T-helper 2 cell treated with Interferon-gamma antibody and Interleukin-4, amounts not matched to agents 100 ng/mL and 5 ng/mL, for 36 hours (primary cell): ENCODE measurements at places on chromosomes 4 and X. TPM values are rescaled to one million over a fixed set of nuclear protein-coding genes. Genes with fewer than 3 reads are reported as not detected.

SSX4 gene
- total RNA-seq, result not detected in 2 replicates

PROM1 gene
- total RNA-seq, result not detected in 2 replicates

DRD5 gene
- total RNA-seq, result not detected in 2 replicates

CXCL10 gene
- total RNA-seq, result 0.77 and 1.4 TPM in 2 replicates

SNX25 gene
- 13.3 and 13.5 TPM in 2 replicates for total RNA-seq
